HuH-7.5 (cell line): ENCODE measurements at places on chromosomes 3 and 15.

GRCh38 chr3:58521917-58522631 lies 14.9 kb downstream of the ACOX2 start:
- no peak for DNase-seq

DNA sequence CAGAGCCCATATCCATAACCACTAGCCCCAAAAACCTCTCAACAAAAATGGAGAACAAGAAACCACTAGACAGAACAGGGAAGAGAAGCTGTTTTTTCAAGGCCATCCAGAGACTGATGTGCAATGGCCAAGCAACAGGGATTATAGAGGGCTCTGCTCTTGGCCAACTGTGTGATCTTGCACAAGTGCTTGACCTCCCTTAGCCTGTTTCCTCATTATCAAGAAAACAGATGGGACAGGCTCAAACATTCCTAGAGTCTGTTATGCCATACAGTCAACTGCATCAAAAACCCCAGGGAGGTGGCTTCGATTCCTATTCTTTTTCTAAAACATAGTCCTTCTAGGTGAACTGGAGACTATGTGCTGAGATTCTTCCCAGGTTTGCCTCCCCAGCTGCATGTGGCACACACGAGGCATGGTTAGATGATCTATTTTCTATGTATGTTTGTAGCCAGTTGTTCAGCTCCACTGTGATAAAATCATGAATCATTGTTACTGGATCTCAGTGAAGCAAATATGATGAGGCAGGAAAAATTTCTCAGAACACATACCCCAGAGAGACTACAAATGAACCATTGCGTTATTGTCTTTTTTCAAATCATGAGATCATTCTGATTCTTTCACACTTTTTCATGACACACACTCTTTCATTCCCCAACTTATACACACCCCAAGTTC lies 132.9 kb upstream of the TGFBR2 start:
- peak; percentile 19 for DNase-seq

GRCh38 chr15:63294359-63294758 lies 17.0 kb downstream of the APH1B start:
- no peak for DNase-seq

- DNase-seq: no peak
Observed at GRCh38 chr3:195238081-195238571, 32.8 kb downstream of the XXYLT1 start.

GRCh38 chr3:57971975-57972374 lies 36.2 kb upstream of the FLNB start:
- no peak for DNase-seq

DNA sequence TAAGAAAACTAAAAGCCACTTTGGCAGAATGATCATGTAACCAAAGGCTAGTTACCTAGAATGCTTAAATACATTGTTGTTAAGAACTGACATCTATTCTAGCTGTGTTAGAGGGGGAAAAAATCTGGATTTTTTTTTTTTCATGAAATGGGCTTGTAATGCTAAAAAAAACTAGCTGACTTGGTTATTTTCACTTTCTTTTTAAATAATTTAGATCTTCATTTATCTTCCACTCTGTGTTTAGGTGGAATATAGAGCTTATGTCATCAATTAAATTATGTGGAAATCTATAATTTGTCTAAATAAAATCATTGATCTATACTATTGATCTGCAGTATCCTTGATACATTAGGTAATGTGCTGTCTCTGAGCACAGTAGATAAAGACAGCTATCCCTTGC lies 217.4 kb downstream of the TCF12 start:
- no peak for DNase-seq

DNA sequence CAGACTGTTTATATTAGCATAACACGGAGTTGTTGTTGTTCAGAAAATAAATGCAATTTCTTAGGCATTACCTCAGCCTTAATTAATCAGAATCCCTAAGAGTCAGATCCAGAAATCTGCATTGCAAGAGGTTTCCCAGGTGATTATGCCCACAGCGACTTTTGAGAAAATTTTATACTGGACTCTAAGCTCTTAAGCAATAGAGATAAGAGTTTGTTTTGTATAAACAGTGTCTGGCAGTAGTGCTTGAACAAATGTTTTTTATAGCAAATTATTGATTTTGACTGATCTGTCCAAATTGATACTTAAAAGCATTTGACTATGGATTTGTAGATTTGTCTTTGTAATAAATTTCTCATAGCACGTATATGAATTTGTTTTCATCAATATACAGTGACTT lies 92.8 kb downstream of the ZBBX start:
- DNase-seq: no peak

DNA sequence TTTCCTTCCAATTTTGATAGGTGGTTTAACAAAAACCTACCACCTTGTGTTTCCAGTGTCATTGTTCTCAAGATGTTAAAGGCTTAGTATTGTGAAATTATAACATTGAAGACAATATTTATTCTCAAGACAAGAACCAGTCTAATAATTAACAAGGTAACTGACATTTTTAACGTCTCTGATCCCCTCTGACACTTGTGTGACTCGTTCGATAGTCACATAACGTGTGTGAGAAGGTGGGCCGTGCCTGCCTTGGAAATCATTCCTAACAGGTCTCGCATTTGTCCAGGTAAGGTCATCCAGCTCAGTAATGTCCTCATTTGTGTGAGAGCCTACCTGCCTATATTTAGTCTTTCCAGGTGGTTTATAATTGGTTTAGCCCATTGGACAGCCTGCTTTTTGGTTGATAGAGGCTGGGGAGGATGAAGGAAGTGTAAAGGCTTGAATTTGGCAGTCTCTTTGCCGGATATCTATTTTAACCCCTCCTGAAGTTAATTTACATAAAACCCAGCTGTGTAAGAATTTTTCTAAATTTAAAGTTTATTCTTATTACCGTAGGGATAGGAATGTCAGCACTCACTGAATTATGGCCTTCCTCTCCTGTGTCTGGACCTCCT lies 94.4 kb downstream of the AKAP13 start:
- DNase-seq: no peak

DNA sequence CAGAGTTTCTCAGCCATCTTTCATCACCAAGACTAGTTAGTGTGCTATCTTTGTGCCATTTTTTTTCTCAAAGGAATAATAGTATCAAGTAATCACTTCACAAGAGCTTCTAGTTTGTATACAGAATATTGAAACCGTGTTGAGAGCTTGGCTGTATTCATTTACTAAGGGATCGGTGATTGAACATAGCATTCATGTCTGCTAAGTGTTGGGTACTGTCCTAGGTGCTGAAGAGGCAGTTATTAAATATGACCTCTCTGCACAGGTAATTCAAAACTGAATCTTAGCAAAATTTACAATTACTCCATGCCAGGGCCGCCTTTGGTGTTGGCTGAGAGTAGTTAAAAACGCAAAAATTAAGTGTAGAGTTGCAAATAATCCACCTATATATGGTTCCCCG lies 355.3 kb upstream of the RORA start:
- DNase-seq: no peak

DNA sequence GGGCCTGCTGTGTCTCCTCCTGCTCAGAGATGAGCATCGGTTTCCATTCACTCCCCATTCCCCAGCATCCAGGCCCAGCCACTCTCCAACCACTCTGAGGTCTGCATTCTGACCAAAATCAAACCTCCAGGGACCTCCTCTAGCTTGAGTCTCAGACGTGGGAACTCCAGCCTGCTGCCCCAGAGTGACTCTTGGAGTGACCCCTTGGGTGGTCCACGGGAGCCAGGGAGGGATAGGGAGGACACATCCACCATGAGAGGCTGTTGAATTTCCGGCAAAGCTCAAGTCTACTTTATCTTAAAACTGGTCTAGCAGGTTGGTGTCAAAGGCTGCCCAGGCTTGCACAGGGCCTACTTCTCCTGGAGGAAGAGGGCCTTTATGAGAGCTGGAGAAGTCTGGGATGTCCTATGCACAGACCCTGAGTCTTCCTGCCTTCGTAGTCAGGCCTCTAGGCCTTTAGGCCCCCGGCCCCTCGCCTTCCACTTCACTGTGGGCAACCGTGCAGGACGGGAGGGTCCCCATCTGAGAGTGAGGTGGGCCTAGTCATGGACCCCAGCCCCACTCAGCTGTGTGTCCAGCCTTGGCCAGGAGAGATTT lies 8.9 kb downstream of the CISH start:
- no peak for DNase-seq

DNA sequence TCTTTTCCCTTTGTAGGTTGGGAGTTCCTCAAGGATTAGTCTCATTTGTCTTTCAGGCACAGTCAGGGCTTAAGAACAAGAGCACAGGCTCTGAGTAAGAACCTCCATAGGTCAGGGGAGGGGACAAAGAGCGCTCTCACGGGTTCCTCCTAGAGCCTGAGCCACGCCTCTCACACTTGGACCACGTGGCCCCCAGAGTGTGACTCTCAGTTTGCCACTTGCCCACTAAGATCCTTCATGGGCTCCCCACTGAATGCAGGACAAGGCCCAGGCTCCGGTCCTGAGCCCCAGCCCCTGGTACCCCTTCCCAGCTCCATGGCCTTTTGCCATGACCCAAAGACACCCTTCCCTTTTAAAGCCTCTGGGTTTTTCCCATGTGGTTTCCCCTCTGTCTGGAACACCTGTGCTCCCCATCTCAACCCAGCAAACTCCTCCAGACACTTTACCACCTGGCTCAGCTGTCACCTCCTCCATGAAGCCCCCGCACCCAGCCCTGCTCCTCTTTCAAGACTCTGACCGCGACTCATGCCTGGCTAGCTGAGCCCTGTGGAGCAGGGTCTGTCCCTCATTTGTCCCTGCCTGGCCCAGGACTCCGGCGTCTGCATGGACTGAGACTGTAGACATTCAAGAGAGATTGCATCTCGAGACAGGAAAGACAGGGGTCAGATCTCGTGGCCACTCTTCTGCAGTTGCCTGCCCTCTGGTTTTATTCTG lies 32.7 kb downstream of the IQSEC1 start:
- no peak for DNase-seq

DNA sequence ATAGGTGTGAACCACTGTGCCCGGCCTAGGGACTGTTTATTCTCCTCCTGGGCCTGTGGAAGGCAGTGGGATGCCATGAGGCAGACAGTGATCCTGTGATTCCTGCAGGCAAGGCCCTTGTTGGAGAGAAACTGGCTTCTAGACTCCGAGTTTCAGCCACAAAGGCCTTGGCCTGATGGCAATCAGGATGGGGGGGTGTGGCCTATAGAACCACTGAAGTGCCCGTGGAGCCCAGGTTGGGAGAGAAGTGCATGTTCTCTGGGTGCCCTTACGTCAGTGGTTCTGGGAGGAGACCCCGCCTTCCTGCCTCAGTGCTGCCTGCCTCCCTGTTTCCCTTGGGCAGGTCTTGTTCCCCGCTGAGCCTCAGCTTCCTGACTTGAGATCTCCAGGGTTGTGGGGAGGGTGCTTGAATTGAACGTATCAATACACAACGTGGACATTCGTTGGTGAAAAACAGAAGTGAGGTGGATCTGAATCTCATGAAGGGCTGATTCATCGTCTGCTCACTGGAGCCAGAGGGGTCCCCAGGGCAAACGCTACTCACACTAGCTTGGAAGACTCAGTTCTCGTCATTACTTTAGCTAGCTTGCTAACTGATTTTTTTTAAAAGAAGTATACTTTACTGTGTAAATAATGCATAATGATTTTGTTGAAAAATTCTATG lies 31.8 kb downstream of the IRAK2 start:
- no peak for DNase-seq

DNA sequence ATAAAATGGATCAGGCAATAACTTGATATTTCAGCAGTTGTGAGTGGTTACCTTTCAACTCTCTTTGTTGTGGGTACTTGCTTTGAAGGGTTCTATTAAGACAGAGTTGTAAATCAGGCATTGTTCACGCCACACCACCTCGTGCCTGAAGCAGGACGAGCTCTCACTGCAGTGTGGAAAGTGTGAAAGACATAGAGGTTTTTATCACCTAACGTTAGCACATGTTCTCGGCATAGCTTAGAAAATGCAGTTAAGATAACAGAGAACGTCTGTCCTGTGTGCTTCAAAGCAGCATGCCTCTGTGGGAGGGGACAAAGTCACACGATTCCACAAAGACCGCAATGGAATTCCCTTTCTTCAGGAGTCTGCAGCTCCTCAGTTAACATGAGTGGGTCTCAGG lies 7.8 kb downstream of the ADAMTS17 start:
- no peak for DNase-seq

GRCh38 chr3:119559441-119559963 lies at the start of gene CD80:
Gene CD80 (minus strand): TSS chr3:119559614. CDS start chr3:119557728, 1,886 bp downstream.
- peak; percentile 49 for DNase-seq

GRCh38 chr3:22106213-22106896 lies 355.3 kb upstream of the ZNF385D start:
- no peak for DNase-seq

DNA sequence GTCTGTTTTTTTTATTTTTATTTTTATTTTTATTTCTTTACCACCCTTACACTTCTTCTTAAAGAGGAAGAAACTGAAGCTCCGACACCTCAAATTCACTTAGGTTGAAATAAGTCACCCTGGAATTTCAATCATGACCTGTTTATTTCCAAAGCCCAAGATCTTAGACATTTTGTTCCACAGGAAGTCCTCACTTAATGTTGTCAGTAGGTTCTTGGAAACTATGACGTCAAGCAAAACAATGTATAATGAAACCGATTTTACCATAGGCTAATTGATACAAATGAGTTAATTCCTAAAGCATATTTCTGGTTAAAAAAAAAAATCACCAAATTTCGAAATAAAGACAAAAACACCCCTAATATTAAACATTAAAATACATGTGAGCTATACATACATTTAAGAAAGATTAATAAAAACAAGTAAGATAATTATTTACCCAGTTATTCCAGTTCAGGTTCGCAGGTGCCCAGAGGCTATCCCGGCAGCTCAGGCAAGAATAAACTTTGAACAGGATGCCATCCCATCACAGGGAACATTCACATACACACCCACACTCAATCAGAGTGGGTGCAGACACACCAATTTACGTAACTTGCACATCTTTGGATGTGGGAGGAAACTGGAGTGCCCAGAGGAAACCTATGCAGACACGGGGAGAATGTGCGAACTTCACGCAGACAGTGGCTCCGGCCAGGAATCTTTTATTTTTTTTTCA lies 391.0 kb downstream of the RAP2B start:
- DNase-seq: no peak

DNA sequence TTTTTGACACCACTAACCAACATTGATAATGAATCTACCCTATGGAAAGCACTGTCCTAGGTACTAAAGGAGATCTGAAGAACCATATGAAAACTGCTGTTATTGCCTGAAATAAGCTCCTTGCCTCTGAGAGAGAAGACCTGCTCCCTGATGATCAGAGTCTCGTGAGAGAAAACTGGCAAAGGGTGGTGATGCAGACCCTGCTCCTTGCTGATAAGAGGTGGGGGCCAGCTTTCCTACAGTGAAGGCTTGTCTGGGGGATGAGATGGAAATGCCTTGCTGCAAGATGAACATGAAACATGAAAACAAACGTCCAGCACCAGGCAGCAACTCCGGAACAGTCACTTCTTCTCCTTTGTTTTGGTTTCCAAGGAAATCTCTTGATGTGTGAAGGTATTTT lies 31.9 kb downstream of the RASGRP1 start:
- DNase-seq: no peak

- no peak for DNase-seq
Observed at GRCh38 chr15:55257012-55257670, 32.5 kb downstream of the RAB27A start.

- DNase-seq: no peak
Observed at GRCh38 chr3:23662079-23662617, 143.6 kb upstream of the UBE2E1 start.
